HFF-Myc (cell line): ENCODE measurements at places on chromosomes 4 and X.

DNA sequence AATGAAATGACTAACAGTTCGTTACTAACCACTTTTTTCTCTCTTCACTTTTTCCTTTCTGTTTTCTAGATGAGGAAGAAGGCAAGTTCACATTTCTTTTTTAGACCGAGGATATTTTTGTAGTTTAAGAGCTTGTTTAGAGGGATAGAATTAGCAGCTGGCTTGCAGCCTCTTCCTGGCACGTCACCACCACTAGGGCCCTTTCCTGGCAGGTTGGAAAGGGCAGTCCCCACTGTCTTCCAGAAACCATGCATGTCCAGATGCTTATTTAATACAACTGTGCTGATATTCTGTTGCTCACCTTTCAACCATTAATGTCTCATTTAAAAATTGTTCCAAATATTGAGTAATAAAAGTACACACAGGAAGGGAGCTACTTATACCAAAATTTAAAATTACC is 209.5 kb upstream of the PACRGL start:
- no peak for DNase-seq

DNA sequence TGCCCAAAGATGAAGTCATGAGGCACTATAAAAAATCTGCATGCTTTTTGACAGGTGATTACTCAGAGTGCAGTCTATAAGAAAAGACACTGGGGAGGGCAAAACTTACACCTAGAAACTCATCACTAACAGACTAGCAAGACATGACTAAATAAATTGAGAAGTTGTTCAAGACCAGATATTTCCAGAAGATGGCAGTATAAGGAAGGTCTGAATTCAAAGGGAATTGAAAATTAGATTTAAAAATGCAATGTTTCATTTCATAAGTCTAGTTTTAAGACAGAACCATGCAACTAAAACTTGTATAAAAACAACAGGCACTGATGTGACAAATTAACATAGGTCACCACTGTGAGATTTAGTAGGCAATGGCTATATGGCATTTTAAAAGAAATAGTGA is 232.5 kb upstream of the POF1B start:
- DNase-seq, result no peak

DNA sequence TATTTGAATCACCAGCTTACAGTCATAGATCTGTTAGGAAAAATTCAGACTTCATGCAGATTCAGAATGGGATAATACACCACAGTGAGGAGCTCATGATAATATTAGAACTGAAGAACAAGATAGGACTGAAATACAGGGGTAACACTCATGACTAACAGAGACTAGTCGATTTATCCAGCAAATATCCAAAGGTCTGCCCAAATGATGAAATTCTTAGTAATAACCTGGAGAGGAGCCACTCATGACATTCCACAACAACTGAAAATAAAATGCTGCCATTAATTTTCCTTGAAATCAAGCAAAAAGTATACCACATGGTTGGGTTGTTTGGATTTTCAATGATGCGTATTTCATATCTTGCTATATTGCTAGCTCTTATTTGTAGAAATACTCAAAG is 903.7 kb upstream of the ADGRL3 start:
- no peak for DNase-seq

- DNase-seq, result no peak
These were observed 35.9 kb upstream of the CLCN4 start for GRCh38 chrX:10120828-10121227.

GRCh38 chr4:110823251-110823650 is 200.4 kb upstream of the PITX2 start:
- DNase-seq, result no peak

DNA sequence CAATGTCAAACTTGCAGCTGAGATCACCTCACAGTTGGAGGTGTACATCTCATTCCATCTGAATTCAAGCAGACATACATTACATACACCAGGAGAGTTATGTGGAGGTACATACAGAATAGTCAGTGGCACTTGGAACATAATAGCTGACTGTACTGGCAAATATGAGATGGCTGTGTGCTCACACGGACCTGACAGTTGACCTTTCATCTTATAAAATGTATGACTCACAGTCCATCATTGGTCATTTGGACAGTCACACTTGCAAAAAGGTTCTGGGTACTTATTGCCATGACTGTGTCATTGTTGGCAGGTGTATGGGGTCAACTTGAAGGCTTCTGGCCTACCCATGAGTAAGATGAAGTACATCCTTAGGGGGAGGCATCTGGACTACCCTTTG is 88.6 kb upstream of the WDR1 start:
- DNase-seq, result no peak

- DNase-seq, result no peak
These were observed 146.4 kb downstream of the PALLD start for GRCh38 chr4:168643111-168643795.

DNA sequence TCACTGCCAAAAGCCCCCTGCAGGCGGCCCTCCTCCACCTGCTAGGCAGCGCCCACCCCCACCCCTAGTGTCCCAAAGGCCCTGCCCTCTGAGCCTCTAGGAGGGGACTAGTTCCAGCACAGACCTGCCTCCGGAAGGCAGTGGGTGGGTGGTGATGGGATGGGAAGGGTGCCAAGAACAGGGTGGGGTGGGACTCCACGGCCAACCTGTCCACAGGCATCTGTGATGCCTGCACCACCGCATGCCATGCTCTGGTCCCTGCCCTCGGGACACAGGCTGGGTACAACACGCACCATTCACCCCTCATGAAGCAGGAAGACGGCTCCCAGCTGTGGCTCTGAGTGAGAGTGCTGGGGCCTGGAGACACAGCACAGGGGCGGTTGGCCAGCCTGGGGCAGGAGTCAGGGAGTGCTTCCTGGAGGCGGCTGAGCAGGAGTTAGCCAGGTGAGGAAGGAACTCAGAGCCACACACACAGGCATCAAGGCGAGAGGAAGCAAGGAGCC is 243.1 kb upstream of the PSAPL1 start:
- no peak for DNase-seq

- DNase-seq, result no peak
These were observed 961.8 kb downstream of the SH3BGRL start for GRCh38 chrX:82163701-82164100.

GRCh38 chr4:13537011-13537831 is 7.1 kb downstream of the NKX3-2 start:
- no peak for DNase-seq

- DNase-seq, result no peak
These were observed 161.5 kb downstream of the SOWAHB start for GRCh38 chr4:76736414-76736813.

- DNase-seq, result no peak
These were observed 13.3 kb downstream of the IDS start for GRCh38 chrX:149491812-149492211.

DNA sequence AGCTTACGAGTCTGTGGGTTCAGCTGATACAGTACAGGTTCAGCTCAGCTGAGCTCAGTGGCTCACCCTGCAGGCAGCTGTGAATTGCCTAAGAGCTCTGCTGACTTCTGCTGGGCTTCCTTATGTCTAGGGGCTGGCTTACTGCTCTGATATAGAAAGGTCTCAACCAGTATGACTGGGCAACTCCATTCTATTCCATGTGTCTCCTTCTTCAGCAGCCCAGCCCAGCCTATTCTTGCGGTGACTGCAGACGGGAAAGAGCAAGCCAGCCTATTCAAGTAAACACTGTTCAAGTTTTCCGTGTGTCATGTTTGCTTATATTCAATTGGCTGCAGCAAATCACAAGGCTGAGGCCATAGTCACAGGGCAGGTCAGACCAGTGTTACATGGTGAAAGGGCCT is 615.4 kb upstream of the ZFP42 start:
- no peak for DNase-seq

GRCh38 chrX:42602136-42602535 is 175.8 kb downstream of the PPP1R2C start:
- no peak for DNase-seq

DNA sequence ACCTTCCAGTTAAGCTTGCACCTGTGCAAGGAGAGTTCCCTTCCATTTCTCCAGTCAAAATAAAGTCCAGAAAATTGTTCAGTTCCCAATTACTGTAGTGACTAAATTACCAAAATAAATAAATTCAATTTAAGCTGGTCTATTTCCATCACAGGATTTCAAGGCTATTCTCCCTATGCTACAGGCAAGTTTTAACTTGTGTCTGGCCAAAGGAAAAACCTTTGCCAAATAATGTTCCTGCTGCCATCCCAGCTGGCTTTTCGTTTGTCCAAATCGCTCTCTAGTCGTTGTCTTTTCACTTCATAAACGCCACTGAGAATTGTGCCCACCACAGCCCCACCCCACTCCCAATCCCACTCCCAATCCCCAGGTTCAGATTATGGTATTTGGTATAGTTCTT is 2.4 kb downstream of the KCTD8 start:
- no peak for DNase-seq
